Epithelial cell of esophagus (primary cell): ENCODE measurements at places on chromosomes 2 and 18.

- peak; percentile 26 for DNase-seq
Observed at GRCh38 chr2:194867328-194867727, 789.7 kb upstream of the SLC39A10 start.

- peak; percentile 99 for DNase-seq
Observed at GRCh38 chr18:48954886-48955819, 4.4 kb upstream of the SMAD7 start.

GRCh38 chr18:41569867-41570266, 385.2 kb upstream of the PIK3C3 start:
- DNase-seq = peak; percentile 5

GRCh38 chr2:117537032-117537431, 277.5 kb upstream of the DDX18 start:
- no peak for DNase-seq

DNA sequence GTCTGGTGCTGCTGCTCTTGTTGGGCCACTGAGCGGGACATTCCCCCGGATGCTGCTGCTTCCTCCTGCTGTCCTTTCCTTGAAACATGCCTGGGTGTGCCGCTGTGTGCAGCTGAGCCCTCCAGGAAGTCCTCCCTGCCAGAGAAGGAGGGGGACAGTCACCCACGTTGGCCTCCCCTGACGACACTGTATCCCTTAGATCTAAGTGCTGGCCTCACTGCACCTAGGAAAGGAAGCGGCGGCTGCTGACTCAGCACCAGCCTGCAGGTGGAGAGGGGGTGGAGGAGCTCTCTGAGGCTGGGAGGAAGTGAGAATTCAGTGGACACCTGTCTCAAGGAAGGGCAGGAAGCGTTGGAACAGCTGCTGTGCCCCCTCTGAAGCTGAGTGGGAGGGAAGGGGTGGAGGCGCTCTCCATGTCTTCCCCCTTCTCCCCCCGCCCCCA, 239.8 kb downstream of the HAUS1 start:
- DNase-seq = peak; percentile 60

GRCh38 chr2:133667085-133667484, 98.8 kb upstream of the NCKAP5 start:
- peak; percentile 79 for DNase-seq
